Stimulated activated naive CD8-positive, alpha-beta T cell treated with anti-CD3 and anti-CD28 coated beads, Interleukin-15, amount 100 ng/mL, for 72 hours (primary cell): ENCODE measurements at places on chromosomes 13 and 19.

- DNase-seq = peak; percentile 60
Measured at GRCh38 chr19:5719274-5719960, 529 bp downstream of the LONP1 start.

DNA sequence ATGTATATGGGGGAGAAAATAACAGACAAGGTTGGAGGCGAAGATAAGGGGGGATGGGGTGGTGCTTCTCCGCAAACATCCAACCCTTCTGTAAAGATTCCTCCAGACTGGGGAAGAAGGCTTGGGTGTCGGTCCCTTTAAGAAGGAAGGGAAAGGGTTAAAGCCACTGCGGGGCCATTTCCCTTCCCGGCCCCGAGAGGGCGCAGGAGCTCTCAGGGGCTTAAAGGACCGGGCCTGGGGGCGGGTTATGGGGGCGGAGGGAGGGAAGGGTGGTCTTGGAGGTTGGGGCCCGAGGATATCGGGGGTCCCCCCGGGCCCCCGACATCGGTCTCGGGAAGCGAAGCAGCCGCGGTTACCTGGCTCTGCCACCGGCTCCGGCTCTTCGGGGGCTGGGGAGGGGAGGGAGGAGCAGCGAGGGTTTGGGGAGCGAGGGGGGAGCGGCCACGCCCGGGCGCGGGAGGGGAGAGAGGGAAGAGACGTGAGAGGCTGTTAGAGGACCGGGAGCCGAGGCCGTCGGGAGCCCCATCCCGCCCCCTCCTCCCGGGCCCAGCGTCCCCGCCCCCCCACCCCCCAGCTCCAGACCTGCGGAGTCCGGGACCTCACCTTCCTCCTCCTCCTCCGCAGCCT, 2.8 kb downstream of the TNNT1 start:
- no peak for DNase-seq

GRCh38 chr19:18849838-18850400, 18.2 kb downstream of the UPF1 start:
- no peak for DNase-seq

DNA sequence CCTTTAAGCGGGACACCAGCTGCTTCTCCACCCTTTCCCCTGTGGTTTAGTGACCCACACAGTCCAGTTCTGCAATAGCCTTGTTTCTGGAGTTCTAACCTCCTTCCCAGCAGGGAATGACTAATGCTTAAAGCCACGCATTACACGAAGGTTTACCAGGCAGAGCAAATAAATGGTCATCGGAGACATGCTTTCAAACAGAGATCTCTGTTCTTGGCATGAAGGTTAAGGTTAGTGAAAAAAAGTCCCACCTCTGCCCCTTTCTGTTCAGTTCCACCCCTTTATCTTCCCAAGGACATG, 25.3 kb upstream of the MEDAG start:
- no peak for DNase-seq

GRCh38 chr19:17346109-17346671, 8.8 kb downstream of the GTPBP3 start:
- DNase-seq = peak; percentile 82

GRCh38 chr13:39284801-39285388, 246.6 kb downstream of the NHLRC3 start:
- no peak for DNase-seq

DNA sequence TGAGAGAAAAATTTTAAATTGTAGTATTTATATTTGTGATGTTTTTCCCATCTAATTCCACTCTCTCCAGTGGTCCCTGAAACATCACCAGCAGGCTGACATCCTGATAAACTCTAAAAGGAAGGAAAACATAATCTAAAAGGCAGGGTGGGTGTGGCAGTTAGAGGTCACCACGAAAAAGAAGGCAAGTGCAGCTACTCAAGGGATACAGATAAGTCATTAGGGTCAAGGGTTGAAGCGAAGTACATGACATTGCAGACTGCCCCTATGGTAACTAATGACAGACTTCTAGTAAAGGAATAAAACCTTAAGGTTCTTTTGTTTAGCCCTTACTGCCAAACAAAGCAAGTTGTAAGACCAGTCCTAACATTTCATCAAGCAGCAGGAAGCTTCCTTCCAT, 6.0 kb upstream of the NEK3 start:
- DNase-seq = no peak

- no peak for DNase-seq
Measured at GRCh38 chr19:7918615-7919421, 1.3 kb upstream of the SNAPC2 start.

- peak; percentile 61 for DNase-seq
Measured at GRCh38 chr19:3270902-3271301, 46.4 kb downstream of the CELF5 start.

DNA sequence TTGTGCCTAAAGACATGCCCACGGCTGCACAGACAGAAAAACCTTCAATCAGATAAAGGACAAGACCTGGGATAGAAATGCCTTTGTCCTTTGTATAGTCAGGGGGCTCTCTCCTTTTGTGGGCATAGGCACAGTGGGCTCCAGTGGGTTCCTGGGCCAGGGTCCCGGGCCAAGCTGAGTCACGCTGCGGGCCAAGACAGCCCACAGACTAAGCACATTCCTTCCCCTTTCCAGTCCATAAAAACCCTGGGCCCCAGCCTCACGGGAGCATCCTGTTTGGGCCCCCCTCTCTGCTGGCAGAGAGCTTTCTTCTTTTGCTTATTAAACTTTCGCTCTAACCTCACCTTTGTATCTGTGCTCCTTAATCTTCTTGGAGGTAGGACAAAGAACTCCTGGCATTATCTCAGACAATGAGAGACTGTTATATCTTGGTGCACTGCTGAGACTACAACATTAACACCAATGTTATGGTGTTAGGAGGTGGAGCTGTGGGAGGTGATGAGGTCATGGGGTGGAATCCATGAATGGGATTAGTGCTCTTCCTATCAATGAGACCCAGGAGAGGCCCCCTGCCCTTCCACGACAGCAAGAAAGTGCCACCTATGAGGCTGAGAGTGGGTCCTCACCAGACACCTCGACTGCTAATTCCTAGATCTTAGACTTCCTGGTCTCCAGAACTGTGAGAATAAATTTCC, 20.8 kb upstream of the FBXL3 start:
- no peak for DNase-seq

GRCh38 chr19:50933640-50934039, 19.2 kb downstream of the KLK5 start:
- no peak for DNase-seq

DNA sequence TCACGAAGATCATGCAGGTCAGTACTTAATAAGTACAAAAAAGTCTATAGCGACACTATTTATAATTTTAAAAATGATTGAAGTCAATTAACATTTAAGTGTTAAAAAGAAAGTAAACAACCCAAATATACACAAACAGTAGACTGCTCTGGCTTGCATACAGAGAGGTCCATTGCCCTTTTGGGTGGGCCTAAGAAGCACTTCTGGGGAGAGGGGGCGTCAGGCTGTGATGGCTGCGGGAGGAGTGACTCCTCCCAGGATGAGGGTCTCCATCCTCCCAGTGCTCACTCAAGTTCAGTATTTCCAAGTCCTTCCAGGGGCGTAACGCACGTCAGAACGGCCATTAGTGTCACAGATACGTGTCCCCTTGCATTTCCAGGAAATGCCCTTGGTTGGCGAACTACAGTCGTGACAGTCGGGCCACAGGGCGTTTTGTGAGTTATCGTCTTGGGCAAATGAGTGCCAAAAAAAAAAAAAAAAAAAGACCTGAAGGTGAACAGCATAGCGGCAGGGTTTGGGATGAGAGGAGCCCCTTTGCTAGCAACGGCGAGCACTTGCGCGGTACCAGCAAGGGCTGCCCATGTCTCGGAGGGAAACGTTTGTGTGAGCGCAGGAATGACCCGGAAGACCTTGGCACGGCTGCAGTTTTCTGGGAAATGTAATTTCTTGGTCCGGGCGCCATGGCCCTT, at the start of gene SCGB2B2:
TSS of gene SCGB2B2 (minus strand) at position 463 of the 689 bp plus-strand sequence. CDS start 82,596 bp downstream, outside the sequence.
- no peak for DNase-seq

DNA sequence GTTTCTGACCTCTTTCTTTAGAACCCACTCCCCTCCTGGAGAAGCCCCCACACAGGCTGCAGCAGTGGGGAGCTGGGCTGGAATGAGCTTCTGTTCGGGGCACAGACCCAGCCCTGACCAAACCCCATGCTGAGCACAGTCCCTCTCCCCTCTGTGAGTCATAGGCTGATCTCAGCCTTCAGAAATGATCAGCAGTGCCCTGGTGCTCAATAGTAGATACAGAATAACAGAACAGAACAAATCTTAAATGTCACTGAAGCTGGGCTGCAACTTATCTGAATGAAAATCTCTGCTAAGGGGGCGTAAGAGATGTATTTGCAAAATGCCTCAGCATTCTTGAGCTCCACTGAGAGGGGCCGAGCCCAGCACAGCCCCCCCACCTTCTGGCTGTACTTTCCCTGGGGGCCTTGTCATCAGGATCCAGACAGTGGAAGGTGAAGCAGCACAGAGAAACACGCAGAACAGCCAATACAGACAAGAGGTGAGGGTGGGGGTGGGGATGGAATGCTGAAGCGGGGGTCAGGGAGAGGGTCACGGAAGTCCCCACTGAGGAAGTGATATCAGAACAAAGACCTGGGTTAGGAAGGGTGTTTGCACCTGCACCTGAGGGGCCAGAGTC, 9.9 kb downstream of the ZNF665 start:
- no peak for DNase-seq

DNA sequence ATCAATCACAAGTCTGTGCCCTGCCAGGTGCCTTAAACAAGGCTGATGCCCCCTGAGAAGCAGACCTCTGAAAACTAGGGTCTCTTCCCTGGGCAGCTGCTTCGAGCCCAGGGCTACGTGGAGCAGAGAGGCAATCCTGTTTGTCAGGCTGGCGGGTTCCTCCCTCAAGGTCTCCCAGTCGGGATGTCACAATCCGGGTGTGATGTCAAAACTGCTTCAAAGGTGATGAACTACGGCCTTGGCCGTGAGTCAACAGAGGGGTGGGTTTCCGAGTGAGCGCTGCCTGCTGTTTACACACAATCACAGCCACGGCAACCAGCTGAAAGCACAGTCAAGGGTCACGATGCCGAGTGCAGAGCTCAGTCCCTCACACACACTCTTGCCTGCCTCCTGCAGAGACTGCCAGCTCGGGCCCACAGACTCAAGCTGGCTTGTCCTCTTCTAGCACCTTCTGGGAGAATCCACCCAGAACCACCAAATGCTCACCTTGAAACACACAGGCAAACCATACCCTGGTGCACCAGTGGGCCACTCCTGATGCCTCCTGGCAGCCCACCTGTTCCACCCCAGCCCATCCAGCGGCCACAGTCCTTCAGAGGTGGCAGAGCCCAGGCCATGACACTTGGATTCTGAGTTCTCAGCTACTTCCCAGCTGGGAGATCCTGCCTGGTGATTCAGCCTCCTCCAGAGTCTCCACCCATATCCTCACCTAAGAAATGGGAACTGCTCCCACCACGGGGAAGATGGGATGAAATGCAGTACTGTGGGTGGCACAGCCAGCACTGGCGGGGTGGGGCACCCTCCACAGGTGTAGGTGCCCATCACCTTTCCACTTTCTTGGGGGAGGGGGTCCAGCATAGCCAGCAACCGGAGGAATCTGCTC, 6.8 kb downstream of the ELL start:
- no peak for DNase-seq

DNA sequence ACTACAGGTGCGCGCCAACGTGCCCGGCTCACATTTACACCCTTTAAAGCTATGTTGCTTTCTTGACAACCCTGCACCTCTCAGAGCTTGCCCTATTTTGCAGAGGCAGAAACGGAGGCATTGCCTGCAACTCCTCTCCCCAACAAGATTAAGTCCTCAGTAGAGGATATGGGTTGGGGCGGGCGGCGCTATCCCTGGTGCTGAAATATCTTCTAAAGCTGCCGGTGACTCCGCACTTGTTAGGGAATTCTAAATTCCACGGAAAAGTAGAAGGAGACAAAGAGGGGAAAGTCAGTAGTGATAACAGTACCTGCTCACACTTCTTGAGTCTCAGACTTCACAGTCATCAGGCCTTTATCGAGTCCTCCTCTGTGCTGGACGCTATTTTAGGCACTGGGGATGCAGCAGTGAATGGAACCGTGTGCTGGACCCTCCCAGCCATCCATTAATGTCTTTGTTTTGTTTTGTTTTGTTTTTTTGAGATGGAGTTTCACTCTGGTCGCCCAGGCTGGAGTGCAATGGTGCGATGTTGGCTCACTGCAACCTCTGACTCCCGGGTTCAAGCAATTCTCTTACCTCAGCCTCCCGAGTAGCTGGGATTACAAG, 18.0 kb downstream of the SLC5A5 start:
- no peak for DNase-seq

DNA sequence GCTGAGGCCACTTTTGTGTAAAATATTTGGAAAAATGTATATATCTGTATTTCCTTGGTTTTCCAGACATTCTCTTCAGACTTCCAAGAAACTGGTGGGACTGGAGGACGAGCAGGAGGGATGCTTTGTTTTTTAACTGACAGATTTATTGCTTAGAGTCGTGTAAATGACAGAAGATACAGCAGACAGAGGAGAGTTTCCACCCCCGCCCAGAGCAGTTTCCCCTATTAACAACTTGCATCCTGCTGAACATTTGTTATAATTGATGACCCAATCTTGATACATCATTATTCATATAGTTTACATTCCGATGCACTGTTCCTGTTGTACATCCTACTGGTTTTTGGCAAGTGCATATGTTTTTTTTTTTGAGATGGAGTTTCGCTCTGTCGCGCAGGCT, 7.1 kb upstream of the DOCK6 start:
- DNase-seq = no peak

- DNase-seq = peak; percentile 89
Measured at GRCh38 chr19:11798391-11799330, at the start of gene ZNF491. Gene ZNF491, plus strand, starts transcription at chr19:11798523. Its CDS starts 7,431 bp downstream, at chr19:11805954.

DNA sequence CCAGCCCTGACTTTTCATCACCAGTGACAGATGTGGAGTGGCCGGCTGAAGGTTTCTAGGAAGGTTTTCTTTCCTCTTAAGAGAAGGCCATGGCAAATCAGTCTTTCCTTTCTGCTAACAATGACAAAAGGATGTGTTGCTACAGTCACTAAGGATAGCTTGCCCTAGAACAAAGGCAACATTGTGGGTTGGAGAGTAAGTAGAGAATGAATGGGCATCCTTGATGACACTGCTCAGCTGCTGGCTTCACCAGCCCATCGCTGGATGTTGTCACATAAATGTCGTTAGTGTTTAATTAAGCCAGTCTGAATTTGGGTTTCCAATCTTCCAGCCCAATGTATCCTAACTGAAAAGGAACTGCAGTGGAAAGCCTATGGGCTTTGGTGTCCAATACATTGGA, 168.4 kb downstream of the ZIC5 start:
- no peak for DNase-seq

DNA sequence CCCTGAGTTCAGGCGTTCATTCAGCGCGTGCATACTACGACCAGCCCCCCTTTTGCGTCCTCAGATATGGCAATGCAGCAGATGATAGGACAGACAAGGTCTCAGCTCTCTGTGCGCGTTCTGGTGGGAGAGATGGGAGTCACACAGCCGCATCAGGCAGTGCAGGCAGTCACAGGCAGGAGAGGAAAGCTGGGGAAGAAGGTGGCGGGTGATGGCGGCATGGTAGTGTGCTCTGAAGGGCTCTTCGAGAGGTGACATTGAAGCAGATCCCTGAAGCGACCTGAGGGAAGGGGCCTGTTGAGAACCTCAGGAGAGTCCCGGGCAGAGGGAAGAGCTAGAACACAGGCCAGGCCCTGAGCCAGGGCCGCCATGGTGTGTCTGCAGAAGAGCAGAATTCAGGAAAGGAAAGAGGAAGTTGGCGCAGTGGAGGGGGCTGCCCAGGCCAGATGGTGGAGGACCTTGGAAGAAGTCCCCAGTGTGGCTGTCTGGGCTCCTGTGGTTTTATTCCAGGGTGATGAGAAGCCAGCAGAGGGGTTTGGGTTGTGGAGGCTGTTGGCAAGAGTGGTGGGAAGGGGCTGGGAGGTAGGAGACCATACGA, 3.5 kb downstream of the USF2 start:
- no peak for DNase-seq
